ENCODE measurements at places on chromosomes 3 and 15.

GRCh38 chr15:98085003-98085639, 124.6 kb downstream of the ARRDC4 start:
- no peak for DNase-seq

GRCh38 chr3:89957451-89957850, 850.0 kb downstream of the EPHA3 start:
- DNase-seq: no peak

GRCh38 chr3:147428326-147428725, 19.2 kb downstream of the ZIC1 start:
- DNase-seq: no peak

DNA sequence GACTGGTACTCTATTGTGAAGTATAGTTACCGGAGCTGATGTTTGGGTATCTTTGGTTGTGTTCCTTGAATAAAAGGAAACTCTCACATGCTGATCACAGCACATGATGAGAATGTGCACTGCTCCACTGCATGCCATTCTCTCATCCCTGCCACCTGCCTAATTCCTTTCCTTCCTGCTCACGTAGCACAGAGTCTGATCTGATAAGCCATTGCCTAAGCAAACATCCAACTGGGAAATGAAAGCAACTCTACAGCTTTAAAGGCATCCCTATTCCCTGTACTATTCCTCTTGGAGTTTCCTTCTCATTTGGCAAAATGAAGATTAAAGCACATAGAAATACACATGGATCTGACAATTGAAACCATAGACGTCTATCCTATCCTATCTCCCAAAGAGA, 359.8 kb downstream of the C3orf38 start:
- DNase-seq: no peak

DNA sequence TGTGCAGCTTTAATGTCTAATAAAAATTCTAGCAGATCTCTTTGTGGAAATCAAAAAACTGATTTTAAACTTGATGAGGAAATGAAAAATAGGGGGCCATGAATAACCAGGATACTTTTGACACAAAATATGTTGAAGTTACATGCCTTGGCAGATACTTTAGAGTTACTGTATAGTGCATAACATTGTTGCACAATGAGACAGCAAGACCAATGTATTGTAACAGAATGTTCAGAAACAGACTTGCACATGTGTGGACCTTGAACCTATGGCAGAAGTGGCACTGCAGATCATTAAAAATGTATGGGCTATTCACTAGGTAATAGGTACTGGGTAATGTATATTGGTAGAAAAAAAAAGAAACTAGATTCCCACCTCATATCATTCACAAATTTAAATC, 343.0 kb upstream of the ARL6 start:
- DNase-seq: no peak

- no peak for DNase-seq
Observed at GRCh38 chr3:133159498-133160475, 121.6 kb downstream of the TMEM108 start.

GRCh38 chr3:176362191-176362731, 835.0 kb downstream of the TBL1XR1 start:
- DNase-seq: no peak

- no peak for DNase-seq
Observed at GRCh38 chr3:61157414-61157813, 93.8 kb downstream of the FHIT start.

DNA sequence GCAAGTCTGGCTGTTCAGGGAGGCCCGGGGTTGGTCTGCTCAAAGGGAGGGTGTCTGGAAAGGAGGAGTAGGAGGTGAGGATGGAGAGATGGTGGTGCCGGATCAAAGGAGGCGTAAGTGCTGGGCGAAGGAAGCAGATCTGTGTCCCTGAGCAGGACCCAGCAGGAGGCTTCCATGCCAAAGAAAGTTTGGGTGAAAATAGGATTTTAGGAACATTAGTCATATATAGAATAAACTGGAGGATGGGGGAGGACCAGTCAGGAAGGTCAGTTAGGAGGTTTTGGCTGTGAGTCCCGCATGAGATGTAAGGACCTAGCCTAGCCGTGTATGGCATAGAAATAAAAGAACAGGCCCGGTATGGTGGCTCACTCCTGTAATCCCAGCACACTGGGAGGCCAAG, 28.6 kb upstream of the VPS8 start:
- no peak for DNase-seq

GRCh38 chr3:39202094-39202493, 9.7 kb upstream of the XIRP1 start:
- no peak for DNase-seq

GRCh38 chr15:76636059-76636458, 269.1 kb downstream of the SCAPER start:
- no peak for DNase-seq

DNA sequence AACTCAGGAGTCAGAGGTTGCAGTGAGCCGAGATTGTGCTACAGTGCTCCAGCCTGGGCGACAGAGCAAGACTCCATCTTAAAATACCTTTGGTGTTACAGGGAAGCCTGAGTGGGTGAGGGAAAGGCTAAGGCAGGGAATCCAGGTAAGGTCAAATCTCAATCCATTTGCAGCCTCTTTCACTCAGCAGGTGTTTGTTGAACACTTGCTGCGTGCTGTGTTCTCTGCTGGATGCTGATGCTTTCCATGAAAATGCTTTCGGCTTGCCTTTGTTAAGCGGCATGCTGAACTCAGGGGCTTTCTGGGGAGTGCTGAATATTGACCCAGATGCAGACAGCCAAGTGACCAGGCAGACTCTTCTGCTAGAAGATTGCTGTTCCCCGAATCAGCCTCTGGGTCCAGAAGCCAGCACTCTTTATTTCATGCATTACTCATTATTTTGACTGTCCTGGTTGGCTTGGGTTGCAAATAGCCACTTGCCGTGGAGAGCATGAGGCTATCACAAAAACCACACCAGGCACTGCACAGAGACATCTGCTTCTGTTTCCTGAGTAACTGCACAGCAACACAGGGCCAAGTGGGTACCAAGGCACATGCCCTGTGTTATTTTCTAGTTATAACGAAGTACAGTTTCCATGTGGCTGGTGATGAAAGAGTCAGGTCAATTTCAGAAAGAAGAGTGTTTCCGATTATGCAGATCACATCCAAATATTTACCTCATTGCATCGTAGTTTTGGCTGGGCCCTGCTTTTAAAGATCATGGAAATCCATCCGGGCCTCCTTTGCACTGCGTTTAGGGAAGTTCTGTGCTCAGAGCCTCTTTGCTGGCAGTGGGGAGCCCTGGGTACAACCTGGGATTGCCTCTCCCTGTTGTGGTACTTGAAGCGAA, 88.6 kb downstream of the THSD4 start:
- DNase-seq: no peak

GRCh38 chr15:44157679-44158078, 37.4 kb downstream of the FRMD5 start:
- DNase-seq: no peak

DNA sequence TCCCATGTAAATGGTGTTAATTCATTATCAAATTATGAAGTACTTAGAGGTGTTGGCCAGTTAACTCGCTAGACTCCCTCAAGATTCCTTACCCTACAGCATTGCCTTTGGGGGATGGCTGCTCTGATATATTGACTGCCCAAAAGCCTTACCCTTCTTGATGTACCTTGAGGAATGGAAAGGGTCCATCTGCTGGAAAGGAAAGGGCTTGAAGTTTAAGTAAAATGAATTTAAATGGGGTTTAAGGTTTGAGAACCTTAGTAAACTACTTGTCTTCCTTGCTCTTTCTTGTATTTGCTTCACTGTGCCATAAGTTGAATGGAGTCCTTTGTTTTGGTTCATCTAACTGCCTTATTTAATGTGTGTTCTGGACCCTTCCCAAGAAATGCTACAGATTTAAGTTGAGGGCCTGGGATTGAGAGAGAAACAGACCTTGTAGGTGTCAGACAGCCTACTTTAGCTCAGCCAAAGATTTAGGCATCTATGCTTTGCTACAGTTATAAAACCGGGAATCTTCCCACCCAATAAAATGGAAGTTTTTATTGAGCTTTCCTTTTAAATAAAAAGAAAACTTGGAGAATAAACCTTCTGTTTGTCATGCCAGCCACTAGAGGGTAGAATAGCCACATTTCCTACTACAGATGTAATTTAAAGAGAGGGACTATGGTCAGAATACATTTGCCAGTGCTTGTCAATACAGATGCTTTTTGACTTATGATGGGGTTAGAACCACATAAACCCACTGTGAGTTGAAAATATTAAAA, 25.3 kb downstream of the CMSS1 start:
- no peak for DNase-seq

GRCh38 chr3:132596816-132597433, at the start of gene ACKR4:
Gene ACKR4, plus strand, starts transcription at chr3:132597270. Its CDS starts 3,128 bp downstream, at chr3:132600398.
- DNase-seq: no peak
